ENCODE measurements at places on chromosomes 6 and 20.

GRCh38 chr6:105744815-105745214 is 341.3 kb upstream of the PRDM1 start:
- no peak for DNase-seq

DNA sequence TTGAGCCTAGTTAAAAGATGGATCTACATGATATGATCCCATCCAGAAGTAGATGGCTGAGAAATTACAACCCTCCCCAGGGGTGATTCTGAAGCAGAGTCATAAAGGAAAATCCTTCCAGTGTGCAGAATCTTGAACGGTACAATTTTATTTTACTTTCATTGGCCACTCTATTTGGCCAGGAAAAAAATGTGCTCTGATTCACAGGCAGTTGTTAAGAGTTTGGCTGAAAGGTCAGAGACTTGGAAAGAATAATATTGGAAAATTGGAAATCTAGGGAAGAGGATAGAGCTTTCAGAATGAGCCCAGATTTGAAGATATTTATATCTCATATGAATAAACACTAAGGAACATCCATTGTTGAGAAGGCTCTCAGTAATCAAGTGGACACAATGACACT is 1299.3 kb upstream of the GJE1 start:
- no peak for DNase-seq

DNA sequence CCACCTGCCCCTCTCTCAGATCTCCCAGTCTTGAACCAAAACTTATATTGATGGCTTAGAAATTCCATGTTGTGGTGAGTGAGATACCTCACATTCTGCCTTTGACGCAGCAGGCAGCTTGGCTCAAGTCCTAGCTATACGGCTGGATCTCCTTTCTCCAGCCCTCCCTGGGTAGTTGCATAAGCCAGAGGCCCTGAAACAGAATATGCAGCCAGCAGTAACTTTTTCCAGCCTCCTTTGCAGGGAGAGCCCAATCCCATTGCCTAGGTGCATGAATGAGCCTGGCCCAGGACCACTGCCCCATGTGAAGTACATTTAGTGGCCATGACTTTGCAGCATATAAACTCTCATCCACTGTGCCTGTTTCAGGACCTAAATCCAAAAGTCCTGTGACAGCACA is 202.2 kb upstream of the CDYL start:
- peak; percentile 82 for DNase-seq

- no peak for DNase-seq
Observed at GRCh38 chr20:9078826-9079731, 10.2 kb downstream of the PLCB4 start.

DNA sequence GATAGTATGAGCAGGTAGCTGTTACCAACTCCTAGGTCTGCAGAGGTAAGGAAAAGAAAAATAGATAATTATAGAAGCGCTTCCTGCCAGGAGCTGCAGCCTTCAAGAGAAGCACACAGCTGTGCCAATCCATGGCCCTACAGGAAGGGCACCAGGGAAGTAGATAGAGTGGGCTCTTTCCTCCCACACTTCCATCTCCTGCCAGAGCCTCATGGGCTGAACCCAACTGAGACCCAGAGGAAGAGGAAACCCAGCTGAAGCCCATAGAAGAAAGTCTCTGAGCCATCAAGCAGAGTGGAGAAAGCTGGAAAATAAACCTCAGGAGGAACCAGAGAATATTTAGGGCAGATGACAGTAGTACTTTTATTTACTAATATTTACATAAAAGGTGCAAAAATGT is 146.7 kb upstream of the ATXN1 start:
- no peak for DNase-seq

GRCh38 chr6:34658605-34659265 is 37.8 kb downstream of the ILRUN start:
- no peak for DNase-seq

DNA sequence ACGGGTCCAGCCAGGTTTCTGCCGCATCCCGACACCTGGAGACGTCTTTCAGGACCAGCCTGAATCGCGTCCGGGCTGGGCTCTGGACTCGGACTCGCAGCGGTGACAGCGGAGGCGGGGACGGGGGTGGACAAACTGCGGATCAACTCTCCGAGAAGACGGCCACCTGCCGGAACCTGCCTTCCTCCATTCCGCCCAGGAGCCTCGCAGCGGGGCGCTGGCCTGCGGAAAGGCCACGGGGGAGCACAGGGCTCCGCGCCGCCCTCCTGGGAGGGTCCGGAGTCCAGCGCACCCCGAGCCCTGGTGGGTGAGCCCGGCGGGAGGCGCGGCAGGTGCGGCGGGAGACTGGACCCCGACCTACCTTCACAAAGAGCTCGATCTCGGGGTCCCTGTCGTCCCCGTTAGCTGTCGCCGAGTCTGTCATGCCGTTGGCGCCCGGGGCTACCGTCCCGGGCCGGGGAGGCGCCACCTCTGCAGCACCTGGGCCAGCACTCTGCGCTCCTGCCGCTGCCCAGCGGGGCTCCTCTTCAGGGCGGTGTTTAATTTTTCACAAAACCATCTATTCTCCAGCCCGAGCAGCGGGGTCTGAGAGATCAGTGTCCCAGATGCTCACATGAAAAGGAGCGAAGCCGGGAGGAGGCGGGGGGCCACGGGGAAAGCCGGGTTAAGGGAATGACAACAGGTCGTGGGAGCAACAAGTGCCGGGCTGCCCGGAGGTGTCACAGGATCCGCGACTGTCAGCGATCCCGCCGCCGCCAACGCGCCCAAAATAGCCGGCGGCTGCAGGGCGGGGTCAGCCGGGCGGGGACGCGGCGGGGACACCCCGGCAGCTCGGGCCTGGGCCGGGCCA is at the start of gene CLIC5:
Gene CLIC5 (minus strand): TSS at position 742 of the 850 bp plus-strand sequence. CDS start 318 bp downstream, at position 424.
- DNase-seq: peak; percentile 35

GRCh38 chr6:112713402-112713801 is 366.3 kb downstream of the RFPL4B start:
- DNase-seq: no peak

DNA sequence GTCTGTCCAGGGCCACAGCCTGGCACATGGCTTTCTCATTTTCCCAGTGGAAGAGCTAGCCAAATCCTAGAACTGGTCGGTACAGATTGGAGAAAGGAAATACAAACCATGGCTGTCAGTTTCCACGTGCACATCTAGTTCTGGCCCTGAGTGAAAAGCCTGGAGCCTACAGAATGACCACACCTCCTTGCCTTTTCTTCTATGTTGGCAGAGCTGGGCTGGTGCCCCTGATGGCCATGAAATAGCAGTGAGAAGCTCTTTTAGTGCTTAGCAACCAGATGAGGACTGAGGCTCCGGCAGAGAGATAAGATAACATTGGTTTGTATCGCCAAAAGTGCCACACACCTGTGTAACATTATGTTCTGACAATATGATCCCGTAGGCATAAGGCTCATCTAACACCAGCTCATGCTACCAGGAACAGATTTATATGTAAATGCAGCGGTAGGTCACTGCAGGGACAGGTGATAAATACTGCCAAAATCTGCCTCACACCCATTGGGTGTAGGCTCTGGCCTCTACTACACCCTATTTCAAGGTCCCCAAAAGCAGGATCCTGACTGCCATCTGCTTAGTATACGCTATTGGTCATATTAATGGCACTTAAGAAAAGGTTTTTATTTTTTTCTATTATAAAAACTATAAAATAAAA is 39.9 kb upstream of the TBC1D7 start:
- no peak for DNase-seq

GRCh38 chr6:10434235-10434634 is 19.4 kb upstream of the TFAP2A start:
- DNase-seq: no peak

GRCh38 chr6:160279850-160280249 is 21.2 kb upstream of the SLC22A2 start:
- DNase-seq: no peak

DNA sequence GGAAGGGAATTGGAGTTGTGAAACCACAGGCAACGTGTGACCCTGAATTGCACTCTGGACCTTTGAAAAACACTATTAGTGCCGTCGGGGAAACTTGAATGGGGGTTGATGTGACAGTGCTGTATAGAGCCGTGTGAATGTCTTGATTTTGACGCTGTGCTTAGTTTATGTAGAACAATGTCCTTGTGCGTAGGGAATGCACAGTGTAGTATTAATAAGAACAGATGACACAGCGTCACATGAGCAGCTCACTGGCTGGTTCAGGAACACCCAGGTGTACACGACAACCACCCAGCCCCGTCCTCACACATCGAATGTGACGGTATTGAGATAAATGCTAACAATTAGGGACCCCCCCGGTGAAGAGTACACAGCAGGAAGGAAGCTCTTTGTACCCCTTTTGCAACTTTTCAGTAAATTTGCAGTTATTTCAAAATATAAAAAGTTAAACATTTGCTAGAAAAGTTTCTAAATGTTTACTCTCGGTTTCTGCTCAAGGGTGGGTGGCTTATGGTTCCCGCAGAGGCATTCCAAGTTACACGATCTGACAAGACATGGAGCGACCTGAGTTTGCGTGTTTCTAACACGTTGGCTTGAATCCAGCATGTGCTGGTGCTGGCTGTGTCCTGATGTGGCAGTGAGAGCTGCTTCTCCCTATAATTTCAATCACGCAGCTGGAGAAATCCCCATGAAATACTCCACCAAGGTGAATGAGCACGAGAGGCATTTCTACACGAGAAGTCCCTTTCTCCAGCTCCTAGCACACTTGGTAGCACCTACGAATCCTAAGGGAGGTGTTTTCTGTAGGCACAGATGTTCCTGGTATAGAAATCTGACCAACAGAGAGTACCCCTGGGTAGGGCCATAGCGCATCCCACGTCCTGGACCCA is 208.0 kb upstream of the EXOC2 start:
- DNase-seq: peak; percentile 24

GRCh38 chr6:125904871-125905270 is 51.7 kb upstream of the HINT3 start:
- DNase-seq: no peak

DNA sequence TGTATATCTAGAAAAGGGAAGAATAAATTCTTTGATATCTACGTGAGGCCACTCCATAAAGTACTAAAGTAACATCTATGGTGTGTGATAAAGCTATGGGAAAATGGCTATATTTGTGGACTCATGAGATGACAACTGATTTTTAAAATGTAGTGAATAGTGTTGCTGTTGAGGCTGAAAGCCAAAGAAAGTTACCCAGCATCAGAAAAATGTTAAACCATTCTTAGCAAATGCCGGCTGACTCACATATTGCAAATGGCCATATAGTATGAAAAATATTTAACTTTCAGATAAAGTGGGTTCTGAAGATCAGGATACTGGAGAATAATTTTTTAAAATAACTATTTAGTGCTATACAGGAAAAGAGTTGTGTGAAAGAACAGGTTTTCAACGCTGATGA is 129.9 kb upstream of the GRIK2 start:
- no peak for DNase-seq

GRCh38 chr6:74969591-74970267 is 236.1 kb downstream of the COL12A1 start:
- DNase-seq: no peak

DNA sequence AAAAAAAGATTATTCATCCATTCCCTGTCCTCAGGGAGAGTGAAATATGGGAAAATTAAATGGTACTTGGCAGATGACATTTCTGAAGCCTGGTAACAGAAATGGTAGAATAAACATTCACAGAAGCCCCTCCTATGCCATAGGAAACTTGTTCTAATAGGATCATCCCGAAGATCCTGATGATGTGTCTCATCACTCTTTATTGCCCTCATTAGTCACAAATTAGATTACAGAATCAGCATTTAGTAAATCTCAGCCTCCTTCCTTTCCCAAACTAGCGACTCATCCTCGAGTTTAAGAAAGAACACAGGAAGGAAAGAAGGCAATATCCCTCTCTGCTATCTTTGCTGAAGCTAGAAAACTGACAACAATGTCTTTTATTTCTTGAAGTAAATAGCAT is 154.4 kb downstream of the TMEM200A start:
- DNase-seq: no peak

GRCh38 chr20:41299899-41300298 is 17.6 kb downstream of the ZHX3 start:
- DNase-seq: no peak

- peak; percentile 32 for DNase-seq
Observed at GRCh38 chr6:1903780-1904465, 294.2 kb downstream of the FOXC1 start.

GRCh38 chr20:63475209-63475608 is 2.8 kb upstream of the KCNQ2 start:
- DNase-seq: peak; percentile 63

GRCh38 chr6:37647765-37648085 is 50.0 kb downstream of the MDGA1 start:
- DNase-seq: no peak

- no peak for DNase-seq
Observed at GRCh38 chr6:158172001-158172400, 3.9 kb downstream of the GTF2H5 start.

GRCh38 chr6:132685009-132685408 is 26.0 kb upstream of the TAAR1 start:
- DNase-seq: no peak

GRCh38 chr6:134531188-134531551 is 213.3 kb upstream of the SGK1 start:
- DNase-seq: no peak

- no peak for DNase-seq
Observed at GRCh38 chr6:113148566-113148965, 708.6 kb upstream of the MARCKS start.

- no peak for DNase-seq
Observed at GRCh38 chr6:119124079-119124824, 45.8 kb upstream of the FAM184A start.

DNA sequence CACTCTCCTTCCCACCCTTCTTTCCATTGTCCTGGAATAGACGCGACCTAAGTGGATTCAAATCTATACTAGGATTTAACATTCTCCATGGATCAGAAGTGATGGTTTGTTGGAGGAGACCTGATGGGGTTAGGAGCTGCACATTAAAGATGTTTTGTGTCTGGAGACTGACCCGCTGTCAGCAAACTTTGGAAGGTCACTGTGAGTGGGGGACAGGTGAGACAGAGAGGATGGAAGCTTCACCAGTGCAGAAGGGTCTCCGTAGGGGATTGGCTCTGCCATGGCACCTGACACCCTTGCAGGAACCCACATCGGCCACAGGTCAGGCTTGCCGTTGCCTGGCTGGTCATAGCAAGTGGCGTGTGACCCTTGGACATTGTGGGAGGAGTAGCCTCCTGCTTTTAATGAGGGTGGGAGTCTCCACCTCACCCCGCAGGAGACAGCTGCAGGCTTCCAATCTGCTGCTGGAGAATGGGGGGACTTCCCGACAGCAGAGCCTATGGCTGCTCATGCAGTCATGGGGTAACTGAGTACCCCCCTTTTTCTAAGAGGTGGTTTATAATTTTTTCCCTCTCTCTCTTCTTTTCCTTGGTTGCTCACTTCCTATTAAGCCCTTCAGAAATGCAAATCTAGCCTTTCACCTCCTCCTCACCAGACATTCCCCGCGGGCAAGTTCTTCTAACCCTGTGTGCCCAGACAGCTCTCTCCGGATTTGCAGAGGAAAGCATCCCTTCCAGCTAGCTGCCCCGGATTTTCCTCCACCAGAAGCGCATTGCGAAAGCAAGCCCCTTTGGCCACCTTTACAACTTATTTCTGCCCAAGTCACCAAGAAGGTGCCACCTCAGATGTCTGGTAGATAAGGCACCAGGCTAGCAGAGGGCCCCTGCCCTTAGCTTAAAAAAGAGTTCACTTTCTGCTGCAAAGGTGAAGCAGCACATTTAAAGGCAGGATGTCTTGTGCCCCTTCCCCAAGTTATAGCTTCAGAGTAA is 53.5 kb downstream of the DACT2 start:
- no peak for DNase-seq

All from tongue (tissue), 3 donors.